H1 (cell line): ENCODE measurements at places on chromosomes 11 and 22. TPM values are rescaled to one million over a fixed set of nuclear protein-coding genes. Genes with fewer than 3 reads are reported as not detected.

Gene KDELR3
- 7.8 and 7.9 TPM in 2 replicates for total RNA-seq

Gene DDT
- total RNA-seq = 106 and 110 TPM in 2 replicates

Gene OR51F1
- not detected in 2 replicates for total RNA-seq

Gene TTC36
- total RNA-seq = not detected in 2 replicates

Gene CD3E
- total RNA-seq = not detected in 2 replicates

Gene OR6A2
- total RNA-seq = 0.10 and 0.20 TPM in 2 replicates

DNA sequence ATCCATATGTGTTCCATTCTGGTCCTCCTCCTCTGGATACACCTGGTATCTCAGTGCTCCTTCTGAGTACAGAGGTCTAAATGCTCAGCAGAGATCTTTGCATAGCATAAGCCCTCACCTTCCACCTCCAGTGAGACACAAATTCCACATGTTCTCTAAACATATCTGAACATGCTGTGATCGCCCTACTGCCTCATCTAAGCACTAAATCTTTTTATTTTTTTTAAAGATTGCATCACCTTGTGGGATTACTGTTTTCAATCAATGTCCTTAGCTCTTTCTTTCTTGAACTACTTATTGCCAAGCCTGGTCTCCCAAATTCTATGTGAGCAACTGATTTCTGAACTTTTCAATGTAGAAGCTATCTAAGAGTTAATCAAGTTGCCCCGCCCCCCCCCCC is 113.4 kb downstream of the TRPC6 start:
- no peak for DNase-seq
- no peak overlapping the region for H3K4me3 ChIP-seq
- H3K27me3 ChIP-seq = no peaks in the 10 kb centered on the region
- H3K36me3 ChIP-seq = no peaks in the 10 kb centered on the region

DNA sequence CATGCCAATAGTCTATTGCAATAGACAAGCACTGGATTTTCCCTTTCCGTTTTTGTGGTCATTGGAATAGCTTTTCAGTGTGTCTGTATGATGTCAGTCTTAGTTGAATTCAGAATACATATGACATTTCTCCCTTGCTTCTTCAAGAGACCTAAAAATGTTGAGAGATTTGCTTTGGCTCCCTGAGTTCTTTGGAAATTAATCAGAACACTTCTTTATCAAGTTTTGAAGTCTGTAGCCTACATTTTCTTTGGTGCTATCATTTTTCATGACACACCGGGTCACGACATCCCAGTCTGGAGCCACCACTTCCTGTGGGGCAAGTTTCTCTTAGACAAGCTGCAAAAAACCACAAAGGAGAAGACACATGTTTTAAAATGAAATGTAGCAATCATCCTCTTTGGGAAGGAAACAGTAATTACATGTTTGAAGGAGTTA is 847.1 kb downstream of the OPCML start:
- H3K27ac ChIP-seq = no peak overlapping the region
- no peaks in the 10 kb centered on the region for H3K4me1 ChIP-seq
- no peak overlapping the region for H3K4me3 ChIP-seq
- DNase-seq = no peak
- no peaks in the 10 kb centered on the region for H3K36me3 ChIP-seq

DNA sequence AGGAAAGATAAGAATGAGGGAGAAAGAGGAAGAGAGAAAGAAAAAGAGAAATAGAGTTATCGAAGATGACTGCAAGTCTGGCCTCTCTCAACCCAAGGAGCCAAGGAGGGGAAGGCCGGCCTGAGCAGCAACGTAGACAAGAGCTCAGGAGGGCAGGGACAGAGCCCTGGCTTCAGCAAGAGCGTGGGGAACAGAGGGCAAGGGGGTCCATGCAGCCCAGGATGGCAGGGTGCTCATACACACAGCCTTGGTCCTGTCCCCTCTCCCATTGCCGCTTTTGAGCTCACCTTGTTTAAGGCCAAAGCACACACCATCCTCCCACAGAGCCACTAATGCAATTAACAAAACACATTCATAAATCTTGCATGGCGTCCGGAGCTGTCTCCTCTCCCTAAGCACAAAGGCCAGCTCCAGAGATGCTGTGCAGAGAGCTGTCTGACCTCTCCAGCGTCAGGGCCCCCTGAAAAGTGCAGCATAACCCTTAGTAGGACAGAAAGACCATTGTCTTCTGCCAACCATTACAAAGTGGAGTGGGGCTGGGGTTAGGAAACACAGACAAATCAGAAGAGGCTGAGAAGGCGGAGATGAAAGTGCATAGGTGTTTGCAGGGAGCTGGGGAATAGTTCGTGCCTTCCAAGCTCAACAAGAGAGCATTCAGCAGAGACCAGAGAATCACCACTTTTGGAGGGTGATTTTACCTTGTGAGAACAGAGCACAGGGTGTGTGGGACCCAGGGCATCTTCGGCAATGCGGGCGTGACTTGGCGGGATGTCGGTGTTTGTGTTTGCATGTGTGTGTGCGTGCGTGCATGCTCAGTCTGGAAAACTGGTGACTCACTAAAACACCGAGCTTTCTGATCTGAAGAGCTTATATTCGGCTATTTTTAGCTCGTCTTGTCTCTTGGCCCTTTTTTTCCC is 28.2 kb upstream of the JAM3 start:
- no peak overlapping the region for H3K4me3 ChIP-seq
- H3K27ac ChIP-seq = no peak overlapping the region; the same call in 1 of the 2 replicates
- H3K4me1 ChIP-seq = peaks cover 4% of the 10 kb centered on the region
- no peak for DNase-seq
- H3K36me3 ChIP-seq = no peaks in the 10 kb centered on the region
- H3K27me3 ChIP-seq = no peaks in the 10 kb centered on the region

DNA sequence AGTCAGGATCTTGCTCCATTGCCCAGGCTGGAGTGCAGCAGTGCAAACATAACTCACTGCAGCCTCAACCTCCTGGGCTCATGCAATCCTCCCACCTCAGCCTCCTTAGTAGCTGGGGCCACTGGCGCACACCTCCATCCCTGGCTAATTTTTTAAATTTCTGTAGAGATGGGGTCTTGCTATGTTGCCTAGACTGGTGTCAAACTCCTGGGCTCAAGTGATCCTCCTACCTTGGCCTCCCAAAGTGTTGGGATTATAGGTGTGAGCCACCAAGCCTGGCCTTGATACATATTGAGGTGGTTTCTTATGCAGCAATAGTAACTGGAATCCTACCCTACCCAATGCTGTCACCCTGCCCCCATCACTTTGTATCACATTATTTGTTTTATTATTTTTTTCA is 32.4 kb downstream of the SCUBE1 start:
- no peak for DNase-seq
- peaks cover 2% of the 10 kb centered on the region; the same call in 1 of the 2 replicates for H3K4me1 ChIP-seq
- no peaks in the 10 kb centered on the region for H3K27me3 ChIP-seq
- H3K36me3 ChIP-seq = no peaks in the 10 kb centered on the region
- H3K27ac ChIP-seq = no peak overlapping the region

DNA sequence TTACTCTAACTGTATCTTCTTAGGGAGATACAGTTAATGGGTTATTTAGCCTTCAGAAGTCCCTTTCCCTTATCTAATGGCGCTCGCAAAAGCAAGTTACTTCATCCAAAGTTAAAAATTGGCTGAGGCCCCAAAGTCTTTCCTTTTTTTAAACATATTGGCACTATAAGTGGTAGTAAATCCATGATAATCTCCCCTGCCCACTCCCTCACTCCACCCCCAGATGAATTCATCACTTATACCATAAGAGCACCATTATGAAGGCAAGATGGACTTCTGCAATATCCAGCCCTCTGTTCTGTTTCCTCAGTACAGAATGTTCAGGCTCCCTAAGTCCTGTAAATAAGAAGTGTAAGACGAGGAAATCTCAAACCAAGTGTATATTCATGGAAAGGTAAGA is 37.7 kb downstream of the CHKA start:
- DNase-seq = no peak
- peaks cover 16% of the 10 kb centered on the region for H3K36me3 ChIP-seq
- H3K4me1 ChIP-seq = no peaks in the 10 kb centered on the region
- H3K4me3 ChIP-seq = no peak overlapping the region

DNA sequence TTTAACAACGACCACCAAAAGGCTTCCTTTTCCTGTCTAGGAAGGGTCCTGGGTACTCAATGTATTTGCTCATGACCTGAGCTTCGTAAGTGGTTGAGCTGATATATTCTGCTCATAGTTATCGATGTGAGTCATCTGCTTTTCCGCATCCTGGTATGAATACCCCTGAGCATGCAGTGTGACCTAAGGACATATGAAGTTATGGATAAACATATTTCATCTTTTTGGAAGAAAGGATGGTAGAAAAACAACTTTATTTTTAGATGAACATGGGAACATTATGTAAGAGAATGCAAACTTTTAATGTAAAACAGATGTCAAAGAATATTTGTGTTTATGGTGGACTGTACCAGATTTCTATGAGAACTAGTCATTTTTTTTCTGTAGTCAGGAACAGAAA is 28.4 kb downstream of the TRPC6 start:
- no peaks in the 10 kb centered on the region for H3K4me1 ChIP-seq
- no peak overlapping the region for H3K4me3 ChIP-seq
- no peak for DNase-seq

DNA sequence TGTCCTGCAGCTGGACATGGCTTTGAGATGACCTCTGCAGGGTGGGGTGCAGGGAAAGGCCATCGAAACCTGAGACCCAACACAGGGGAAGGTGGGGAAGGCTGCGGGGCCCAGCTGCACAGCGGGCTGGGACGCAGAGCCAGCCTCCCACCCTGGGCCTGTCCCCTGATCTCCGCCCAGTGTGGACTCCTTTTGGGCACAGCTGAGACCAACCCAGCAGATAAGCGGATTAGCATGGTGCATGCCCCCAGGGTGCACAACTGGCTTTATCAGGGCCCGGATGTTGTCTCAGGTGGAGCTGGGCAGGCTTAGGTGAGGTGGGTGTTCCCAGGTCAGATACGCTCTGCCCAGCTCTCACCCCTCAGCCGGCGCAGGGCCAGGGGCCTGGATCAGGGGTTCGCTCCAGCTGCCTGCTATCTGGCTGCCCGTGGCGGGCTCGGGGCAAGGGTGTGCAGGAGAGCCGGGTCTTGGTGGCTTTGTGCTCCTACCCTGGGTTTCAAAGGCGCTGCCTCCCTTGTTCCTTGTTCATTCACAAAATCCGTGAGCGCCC is 28.1 kb upstream of the MUC5AC start:
- no peaks in the 10 kb centered on the region for H3K27me3 ChIP-seq
- no peak overlapping the region for H3K4me3 ChIP-seq
- H3K4me1 ChIP-seq = no peaks in the 10 kb centered on the region; the same call in 1 of the 2 replicates
- no peak for DNase-seq

DNA sequence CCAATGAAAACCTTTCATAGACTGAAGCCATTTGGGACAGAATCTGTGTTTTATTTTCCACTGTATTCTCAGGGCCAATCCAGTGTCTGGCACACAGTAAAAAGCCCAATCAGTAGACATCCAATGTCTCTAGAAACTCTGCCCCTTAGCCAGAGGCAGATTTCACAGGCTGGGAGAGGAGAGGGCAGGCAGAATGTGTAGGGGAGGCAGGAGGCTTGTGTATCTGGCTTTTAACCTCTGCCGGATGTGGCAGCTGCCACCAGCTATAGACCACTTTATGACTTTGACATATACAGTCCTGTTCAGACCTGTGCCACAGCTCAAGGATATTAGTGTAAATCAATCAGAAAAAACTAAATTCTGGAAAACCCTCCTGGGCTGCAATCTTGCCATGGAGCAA is 4.4 kb downstream of the EXPH5 start:
- H3K4me3 ChIP-seq = no peak overlapping the region
- H3K36me3 ChIP-seq = no peaks in the 10 kb centered on the region
- DNase-seq = no peak
- peaks cover 8% of the 10 kb centered on the region for H3K4me1 ChIP-seq
- H3K27me3 ChIP-seq = no peaks in the 10 kb centered on the region

GRCh38 chr11:94459576-94459975 is 34.1 kb downstream of the MRE11 start:
- H3K4me3 ChIP-seq = no peak overlapping the region
- H3K27me3 ChIP-seq = no peaks in the 10 kb centered on the region
- no peak for DNase-seq

DNA sequence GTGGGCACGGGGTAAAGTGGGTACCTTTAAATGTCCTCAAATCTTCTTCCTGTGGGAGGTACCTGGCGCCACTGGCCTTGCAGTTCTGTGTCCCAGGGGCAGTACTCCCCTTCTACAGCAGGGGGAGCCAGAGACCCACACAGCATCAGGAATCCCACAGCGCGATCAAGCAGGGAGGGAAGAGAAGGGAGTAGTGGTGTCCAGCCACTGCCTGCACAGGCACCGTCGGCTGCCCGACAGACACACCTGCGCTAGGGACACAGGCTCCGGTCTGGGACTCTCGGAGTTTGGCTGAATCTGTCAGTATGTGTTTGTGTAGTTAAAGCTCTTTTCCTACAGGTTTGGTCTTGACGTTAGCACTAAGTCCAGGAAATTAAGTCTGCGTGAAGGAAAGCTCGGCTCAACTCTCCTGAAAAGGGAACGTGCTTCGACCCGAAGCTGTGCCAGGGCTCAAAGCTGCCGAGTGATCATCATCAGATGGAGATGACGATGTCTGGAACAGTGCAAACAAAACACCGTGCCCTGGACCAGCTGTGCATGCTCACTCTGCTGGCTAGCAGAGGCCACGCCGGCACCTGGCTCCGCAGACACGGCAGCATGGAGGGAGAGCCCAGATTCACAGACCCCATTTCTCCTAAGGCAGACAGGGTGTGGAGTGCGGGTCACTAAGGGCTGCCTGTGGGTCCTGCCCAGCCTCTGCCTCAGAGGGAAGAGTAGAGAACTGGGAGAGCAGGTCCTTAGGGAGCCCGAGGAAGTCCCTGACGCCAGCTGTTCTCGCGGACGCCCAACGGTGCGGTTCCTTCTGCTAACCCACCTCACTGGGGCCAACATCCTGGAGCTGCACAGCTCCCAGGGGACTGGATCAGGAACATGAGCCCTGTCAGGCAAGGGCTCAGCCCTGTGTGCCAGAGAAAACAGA is 56.0 kb upstream of the BID start:
- no peak overlapping the region for H3K27ac ChIP-seq
- H3K4me1 ChIP-seq = no peaks in the 10 kb centered on the region
- H3K27me3 ChIP-seq = no peaks in the 10 kb centered on the region
- DNase-seq = peak; percentile 98

- no peak overlapping the region for H3K27ac ChIP-seq
- no peak for DNase-seq
- no peaks in the 10 kb centered on the region for H3K27me3 ChIP-seq
- peaks cover 4% of the 10 kb centered on the region; the same call in 1 of the 2 replicates for H3K4me1 ChIP-seq
- H3K36me3 ChIP-seq = no peaks in the 10 kb centered on the region
- H3K4me3 ChIP-seq = no peak overlapping the region
Observed at GRCh38 chr11:65806979-65807378, 20.1 kb downstream of the OVOL1 start.
